ENCODE measurements at places on chromosomes 7 and 10.

- no peak for DNase-seq
Observed at GRCh38 chr7:108120196-108120595, 10.0 kb downstream of the LAMB4 start.

DNA sequence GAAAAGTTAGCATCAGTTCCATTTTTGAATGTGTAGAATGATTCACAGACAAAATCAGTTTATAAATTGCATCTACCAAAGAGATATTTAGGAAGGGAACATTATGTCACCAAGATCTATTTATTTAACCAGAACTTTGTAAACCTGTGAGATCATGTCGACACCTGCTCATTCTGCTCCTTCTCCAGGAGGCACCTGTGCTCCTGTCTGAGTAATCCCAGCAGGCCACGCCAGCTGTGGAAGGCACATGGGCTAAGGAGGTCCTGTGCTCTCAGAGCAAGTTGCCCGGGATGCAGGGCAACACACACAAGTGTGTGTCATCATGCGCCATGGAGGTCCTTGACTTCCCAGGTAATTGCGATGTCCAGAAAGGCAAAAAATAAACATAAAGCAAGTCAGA, 45.5 kb upstream of the ADARB2 start:
- DNase-seq: no peak

- no peak for DNase-seq
Observed at GRCh38 chr10:73819081-73819480, 7.7 kb upstream of the NDST2 start.

GRCh38 chr10:17578603-17579002, 38.6 kb downstream of the HACD1 start:
- no peak for DNase-seq

GRCh38 chr7:41247143-41247865, 455.6 kb downstream of the INHBA start:
- DNase-seq: no peak

GRCh38 chr10:93837822-93838221, 56.0 kb upstream of the SLC35G1 start:
- DNase-seq: no peak

DNA sequence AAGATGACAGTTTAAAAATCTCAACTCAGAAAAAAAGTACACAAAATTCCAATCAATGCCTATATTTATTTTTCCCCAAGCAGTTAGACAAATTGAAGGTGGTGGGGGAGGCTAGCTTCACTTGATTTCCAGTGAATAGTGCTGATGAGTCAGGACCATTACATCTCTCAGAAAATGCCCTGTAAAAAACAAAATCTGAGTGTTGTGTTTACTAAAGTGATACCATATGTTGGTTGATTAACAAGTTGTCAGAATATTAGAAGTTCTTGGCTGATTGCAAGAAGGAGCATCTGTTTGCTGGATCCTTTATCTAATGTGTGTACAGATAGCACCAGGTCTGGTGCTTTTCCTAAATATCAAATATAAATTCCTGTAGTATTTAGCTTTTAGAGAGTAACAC, 31.3 kb upstream of the KIAA1217 start:
- DNase-seq: no peak

GRCh38 chr10:108490944-108491343, 1326.4 kb upstream of the SORCS1 start:
- no peak for DNase-seq

DNA sequence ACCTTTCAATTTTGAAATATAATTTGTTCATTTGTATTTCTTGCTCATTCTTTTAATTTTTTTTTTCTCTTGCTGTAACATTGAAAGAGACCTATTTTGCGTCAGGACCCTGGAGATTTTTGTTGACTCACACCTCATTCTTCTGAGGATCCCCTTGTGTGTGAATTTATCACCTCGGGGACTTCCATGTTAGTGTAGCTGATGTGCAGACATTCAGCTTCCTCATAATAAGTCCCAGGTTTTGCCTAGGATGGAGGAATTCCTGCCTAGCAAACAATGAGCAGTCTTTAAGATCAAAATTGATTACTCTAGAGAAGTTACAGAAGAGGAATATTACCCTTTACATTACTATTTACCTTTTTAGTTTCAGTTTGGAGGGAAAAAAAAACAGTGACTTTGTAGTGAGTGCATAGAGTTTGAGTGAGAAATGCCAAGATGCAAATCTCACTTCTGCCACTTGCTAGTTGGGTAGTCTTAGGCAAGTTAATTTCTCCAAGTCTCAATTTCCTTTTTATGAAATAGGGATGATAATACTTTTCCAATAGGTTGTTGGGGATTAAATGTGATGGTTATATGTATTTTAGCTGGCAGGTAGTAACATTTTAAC, 14.3 kb downstream of the TES start:
- DNase-seq: no peak

- DNase-seq: no peak
Observed at GRCh38 chr10:3045471-3046209, 21.7 kb upstream of the PFKP start.

- DNase-seq: no peak
Observed at GRCh38 chr7:79471283-79471682, 17.8 kb upstream of the MAGI2 start.

GRCh38 chr7:30694218-30694745, 12.0 kb upstream of the CRHR2 start:
- DNase-seq: no peak

DNA sequence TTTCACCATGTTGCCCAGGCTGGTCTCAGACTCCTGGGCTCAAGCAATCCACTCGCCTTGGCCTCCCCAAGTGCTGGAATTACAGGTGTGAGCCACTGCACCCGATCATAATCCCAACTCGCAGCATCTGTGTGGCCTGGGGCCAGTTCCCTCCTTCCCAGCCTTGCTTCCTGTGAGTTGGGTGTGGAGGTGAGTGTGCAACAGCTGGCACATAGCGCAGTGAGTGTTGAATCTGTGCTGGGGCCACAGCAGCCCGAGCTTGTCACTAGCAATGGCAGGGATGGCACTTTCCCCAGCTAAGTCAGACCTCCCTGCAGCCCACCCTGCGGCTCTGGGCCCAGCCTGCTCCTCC, 12.2 kb downstream of the TMEM184A start:
- DNase-seq: no peak

DNA sequence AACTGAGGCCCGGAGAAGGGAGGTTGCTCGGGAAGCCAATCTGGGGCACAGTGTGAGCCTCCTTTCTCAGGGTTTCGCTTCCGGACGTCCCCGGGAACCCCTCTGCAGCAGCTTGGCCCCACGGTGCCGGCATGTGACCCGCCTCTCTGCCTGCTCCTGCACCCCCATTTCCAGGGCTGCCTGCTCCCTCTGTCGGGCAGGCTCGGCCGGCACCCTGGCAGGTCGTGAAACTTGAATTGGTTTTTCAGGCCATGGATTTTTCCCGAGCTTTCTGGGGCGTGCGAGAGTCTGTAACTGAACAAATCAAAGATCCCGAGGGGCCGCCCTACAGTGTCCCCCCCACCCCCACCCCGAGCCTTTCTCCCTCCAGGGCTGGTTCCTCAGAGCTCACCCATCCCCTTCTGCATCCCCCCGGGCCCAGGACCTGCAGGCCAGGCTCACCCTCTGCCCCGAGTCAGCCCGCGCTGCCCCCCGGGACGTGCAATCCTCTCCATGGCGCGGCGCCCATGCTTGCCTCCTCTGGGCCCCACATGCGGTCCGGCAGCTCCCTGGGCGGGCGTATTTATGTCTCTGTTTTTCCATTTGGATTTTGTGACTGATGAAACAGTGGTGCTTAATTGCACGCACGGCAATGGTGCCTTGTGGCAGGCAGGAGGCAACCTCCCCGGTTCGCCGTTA, 58.1 kb downstream of the UNCX start:
- DNase-seq: no peak

Data from activated CD8-positive, alpha-beta memory T cell treated with anti-CD3 and anti-CD28 coated beads, Interleukin-2, amount 50 U/mL, for 4 hours (primary cell).